HEK293T (cell line): ENCODE measurements at places on chromosomes 3 and 15.

- DNase-seq, result no peak
Measured at GRCh38 chr3:55541016-55541415, 53.9 kb upstream of the WNT5A start.

DNA sequence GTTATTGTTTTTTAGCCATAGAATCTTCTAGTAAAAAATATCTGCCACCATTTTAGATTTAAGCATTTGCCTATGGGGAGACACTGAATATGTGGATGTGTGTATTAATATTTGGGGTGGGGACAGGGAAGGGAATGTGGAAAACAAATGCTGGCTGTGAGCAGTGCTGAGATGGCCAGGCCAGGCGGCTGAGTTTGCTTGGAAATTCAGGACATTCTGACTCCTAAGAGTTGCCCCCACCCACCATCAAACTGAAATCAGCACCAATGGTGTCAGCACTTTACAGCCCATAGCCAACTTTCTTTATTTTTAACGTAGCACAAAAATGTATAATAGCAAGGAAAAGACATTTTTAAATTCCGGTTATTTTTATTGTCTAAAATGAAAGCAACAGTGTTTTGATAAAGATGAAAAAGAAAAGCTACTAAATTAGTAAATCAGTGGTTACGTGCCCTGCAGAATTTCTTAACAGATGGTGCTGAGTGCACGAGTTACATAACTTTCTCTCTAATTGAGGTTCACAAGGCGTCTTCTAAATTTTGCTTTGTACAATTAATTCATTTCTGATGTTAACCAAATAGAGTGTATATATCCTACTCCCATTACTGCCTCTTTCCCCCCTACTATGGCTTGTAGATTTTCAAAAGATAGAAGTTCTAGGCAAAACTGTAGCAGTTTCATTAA, 34.0 kb downstream of the B3GALNT1 start:
- DNase-seq, result no peak

DNA sequence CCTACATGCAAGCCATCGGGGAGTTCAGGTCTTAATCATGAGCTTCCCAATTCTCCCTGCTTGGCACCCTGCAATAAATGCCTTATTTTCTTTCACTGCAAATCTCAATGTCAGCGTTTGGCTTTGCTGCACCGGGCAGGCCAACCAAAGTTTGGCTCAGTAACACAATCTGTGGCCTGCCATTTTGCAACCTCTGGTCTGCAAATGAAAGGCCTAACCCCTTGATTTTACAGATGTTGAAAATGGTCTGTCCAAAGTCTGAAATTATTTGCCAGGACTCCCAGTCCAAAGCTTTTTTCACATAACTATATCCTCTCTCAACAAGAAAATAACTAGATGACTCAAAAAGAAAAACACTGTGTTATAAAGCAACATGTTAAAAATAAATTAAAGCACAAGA, 34.0 kb upstream of the LEKR1 start:
- no peak for DNase-seq

GRCh38 chr15:41562784-41563198, 3.8 kb downstream of the TYRO3 start:
- DNase-seq, result no peak

GRCh38 chr15:83144771-83145170, 37.3 kb downstream of the TM6SF1 start:
- no peak for DNase-seq

GRCh38 chr15:39643727-39644126, 62.8 kb downstream of the THBS1 start:
- DNase-seq, result no peak
